ENCODE measurements at places on chromosomes 11 and 22.

- DNase-seq, result no peak
These were observed 8.1 kb downstream of the TANGO2 start for GRCh38 chr22:20028855-20029549.

- DNase-seq, result peak; percentile 57
These were observed 89.8 kb downstream of the RPS6KA4 start for GRCh38 chr11:64448599-64449380.

DNA sequence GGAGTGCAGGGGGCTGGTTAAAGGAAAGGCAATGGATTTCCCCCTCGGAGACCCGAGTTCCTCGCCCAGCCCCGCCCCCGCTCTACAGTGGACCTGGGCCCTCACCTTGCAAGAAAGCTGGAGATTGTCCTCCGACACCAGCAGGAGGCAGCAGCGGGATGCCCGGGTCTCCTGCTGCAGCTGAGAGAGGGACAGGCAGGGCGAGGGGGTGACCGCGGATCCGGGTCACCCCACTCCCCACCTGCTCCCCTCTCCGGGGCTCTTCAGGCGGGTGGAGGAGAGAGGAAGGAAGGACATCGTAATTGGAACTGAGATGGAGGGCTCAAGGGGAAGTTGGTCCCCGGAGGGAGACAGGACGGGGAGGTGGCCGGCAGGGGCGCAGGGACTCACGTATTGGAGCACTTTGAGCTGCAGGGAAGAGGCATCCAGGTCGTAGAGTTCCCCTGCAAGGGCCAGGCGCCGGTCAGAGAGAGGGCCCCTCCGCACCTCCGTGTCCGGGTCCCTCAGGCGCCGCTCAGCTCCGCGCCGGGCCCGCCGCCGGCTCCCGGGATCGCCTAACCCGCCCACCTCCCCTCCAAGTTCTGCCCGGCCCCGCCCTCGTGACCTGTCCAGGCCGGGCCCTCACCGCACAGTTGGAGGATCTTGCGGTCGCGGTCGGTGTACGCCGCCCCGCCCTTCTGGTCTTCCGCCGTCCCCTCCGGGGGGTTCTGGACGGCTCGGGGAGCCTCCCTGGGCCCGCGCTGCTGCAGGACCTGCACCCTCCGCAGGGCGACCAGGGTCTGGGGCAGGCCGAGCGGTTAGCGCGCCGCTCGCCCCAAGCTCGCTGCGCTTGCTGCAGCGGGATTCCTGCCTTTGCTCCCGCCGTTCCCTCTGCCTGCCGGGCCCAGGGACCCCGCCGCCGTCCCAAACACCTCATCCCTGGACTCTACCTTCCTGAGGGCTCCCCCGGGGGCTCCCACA is 84.1 kb downstream of the PDE2A start:
- peak; percentile 34 for DNase-seq

DNA sequence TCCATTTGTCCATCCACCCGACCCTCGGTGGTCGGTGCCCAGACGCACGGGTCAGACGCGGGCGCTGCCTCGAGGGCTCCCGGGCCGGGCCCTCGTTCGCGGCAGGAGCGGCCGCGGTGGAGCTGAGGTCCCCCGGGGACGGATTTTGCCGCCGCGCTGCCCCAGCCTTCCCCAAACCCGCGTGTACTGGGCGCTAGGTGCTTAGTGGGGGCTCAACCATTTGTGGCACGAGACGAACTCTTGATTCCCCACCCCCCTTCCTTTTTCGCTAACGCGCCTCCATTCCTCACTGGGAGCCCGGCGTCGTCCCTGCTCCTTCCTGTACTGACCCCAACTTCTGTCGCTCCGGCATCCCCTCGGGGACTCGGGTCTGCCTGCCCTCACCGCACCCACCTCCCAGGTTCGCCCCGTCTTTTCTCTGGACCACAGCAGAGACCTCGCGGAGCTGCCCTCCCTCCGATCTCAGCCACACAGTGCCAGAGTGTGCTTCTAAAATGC is 789 bp upstream of the CBX7 start:
- DNase-seq, result no peak

DNA sequence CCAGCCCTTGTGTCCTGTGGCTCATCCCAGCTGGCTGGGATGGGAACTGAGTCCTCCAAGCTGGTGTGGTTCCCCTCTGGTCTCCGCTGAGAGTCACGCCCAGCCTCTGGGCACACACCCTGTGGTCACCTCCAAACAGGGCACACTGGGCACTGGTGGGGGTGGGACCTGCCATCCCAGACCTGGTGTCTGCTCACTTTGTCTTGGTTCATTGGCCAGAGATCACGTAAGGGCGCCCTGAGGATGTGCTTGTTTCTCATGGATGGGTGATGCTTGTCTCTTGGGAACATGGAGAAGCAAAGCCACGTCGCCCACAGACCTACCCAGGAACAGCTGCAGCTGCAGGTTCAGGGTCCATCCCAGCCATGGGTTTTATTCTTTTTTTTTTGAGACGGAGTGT is 43.1 kb downstream of the LRP5 start:
- no peak for DNase-seq

DNA sequence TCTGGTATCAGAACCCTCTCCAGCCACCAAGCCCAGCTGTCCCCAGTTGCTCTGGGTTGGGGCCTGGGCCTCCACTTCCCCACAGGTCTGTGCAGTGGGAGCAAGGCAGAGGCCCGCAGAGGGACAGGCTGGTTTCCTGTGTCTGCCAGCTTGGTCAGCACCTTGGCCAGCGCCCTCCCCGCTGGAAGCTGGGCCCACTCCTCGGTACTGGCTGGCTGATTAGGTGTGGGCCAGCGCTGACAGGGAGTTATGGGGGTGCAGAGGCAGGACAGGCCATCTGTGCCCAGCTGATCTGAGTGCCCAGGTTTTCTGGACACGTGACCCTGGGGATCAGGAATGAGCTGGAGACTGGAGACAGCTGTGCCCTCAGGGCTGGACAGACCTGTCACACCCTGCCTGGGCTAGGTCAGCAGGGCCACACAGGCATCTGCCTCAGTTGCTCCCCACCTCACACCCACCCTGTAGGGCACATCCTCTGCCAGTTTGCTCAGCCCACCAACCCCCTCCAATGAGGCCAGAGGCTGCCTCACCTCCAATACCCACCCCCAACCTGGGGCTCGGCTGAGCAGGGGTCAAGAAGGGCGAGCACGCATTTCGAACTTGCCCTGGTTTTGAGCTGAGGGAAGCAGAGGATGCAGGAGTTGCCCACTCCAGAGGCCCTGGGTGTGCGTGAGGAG is 175.3 kb downstream of the IGLL1 start:
- DNase-seq, result no peak
